CD8-positive, alpha-beta memory T cell (primary cell): ENCODE measurements at places on chromosomes 2 and 18.
A peak's percentile ranks its signal among the peaks of the same experiment; 100 is the strongest.

GRCh38 chr2:207258263-207258991 lies 92.7 kb upstream of the KLF7 start:
- DNase-seq: no peak
- no peaks in the 10 kb centered on the region for H3K27me3 ChIP-seq
- no peaks in the 10 kb centered on the region for H3K36me3 ChIP-seq
- no peak overlapping the region for H3K27ac ChIP-seq
- no peak overlapping the region for H3K4me3 ChIP-seq
- H3K4me1 ChIP-seq: no peaks in the 10 kb centered on the region

DNA sequence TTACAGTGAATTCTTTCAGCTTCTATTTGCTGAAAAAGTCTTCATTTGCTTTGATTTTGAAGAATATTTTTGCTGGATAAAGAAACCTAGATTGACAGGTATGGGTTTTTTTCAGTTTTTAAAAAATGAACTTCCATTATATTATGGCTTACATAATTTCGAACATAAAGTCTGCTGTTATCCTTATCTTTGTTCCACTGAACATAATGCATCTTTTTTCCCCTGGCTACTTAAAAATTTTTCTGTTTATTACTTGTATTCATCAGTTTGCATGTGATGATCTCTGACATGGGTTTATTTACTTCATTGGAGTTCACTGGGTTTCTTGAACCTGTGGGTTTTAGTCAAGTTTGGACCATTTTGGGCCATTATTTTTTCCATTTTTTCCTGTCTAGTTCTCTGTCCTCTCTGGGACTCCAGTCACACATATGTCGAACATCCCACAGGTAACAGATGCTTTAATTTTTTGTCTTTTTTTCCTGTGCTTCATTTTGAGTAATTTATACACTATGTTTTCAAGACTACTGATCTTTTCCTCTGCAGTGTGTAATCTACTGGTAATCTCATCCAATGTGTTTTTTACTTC lies 33.1 kb downstream of the SEC11C start:
- no peaks in the 10 kb centered on the region for H3K4me1 ChIP-seq
- H3K4me3 ChIP-seq: no peak overlapping the region
- no peaks in the 10 kb centered on the region for H3K36me3 ChIP-seq
- DNase-seq: no peak
- H3K27ac ChIP-seq: no peak overlapping the region
- no peaks in the 10 kb centered on the region for H3K27me3 ChIP-seq

- H3K4me1 ChIP-seq: peaks cover 7% of the 10 kb centered on the region
- no peak overlapping the region for H3K27ac ChIP-seq
- H3K27me3 ChIP-seq: no peaks in the 10 kb centered on the region
Measured at GRCh38 chr18:13290856-13291271, 72.3 kb downstream of the LDLRAD4 start.

- DNase-seq: no peak
- H3K27me3 ChIP-seq: no peaks in the 10 kb centered on the region
- H3K4me3 ChIP-seq: no peak overlapping the region
- no peak overlapping the region for H3K27ac ChIP-seq
- no peaks in the 10 kb centered on the region for H3K36me3 ChIP-seq
- peaks cover 40% of the 10 kb centered on the region for H3K4me1 ChIP-seq
Measured at GRCh38 chr2:234147335-234147861, 96.9 kb downstream of the SPP2 start.

DNA sequence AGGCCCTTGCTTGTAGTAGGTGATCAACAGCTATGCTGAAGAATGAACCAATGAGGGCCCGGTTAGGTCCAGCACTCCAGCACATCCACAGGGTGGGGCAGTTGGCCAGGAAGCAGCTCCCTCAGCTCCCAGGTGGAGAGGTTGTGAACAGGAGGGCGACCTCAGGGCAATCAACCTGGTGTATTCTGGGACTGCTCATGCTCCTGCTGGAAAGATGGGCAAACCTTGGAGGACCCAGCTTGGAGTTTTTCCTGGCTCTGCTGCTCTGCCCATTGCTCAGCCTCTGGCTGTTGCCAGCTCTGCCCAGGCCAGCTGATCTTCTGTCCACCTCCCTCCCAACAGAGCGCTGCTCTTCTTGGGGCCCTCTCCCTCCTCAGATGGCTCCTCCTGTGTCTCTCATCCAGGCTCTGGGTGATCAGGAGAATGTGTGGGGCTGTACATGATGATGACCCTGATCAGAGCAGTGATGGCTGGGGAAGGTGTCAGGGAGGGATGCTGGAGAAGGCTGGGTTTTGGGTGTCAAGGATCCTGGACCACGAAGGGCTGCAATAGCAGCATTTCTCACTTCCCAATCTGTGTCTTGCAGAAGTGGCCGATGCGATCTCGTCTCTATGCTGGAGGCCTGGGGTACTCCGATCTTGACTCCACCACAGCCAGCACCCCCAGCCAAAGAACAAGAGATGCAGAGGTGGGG lies 3.4 kb downstream of the TCF23 start:
- H3K4me1 ChIP-seq: no peaks in the 10 kb centered on the region
- no peaks in the 10 kb centered on the region for H3K36me3 ChIP-seq
- no peak for DNase-seq
- no peak overlapping the region for H3K27ac ChIP-seq
- no peak overlapping the region for H3K4me3 ChIP-seq
- H3K27me3 ChIP-seq: no peaks in the 10 kb centered on the region

DNA sequence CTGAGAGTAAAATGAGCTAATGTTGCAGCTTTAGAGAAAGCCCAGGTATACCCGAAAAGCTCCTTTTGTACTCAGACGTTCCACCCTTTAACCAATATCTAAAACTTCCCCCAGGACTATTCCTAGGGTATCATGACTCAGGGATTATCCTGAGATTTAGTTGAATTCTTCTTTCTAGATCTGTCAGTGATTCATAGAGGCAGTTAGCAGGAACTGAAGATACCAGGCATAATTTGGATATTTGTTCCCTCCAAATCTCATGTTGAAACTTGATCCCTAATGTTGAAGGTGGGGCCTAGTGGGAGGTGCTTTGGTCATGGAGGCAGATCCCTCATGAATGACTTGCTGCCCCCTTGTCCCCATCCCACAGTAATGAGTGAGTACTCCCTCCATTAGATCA lies 161.2 kb upstream of the LRP1B start:
- no peaks in the 10 kb centered on the region for H3K36me3 ChIP-seq
- no peaks in the 10 kb centered on the region for H3K27me3 ChIP-seq
- no peak overlapping the region for H3K27ac ChIP-seq
- no peak overlapping the region for H3K4me3 ChIP-seq

DNA sequence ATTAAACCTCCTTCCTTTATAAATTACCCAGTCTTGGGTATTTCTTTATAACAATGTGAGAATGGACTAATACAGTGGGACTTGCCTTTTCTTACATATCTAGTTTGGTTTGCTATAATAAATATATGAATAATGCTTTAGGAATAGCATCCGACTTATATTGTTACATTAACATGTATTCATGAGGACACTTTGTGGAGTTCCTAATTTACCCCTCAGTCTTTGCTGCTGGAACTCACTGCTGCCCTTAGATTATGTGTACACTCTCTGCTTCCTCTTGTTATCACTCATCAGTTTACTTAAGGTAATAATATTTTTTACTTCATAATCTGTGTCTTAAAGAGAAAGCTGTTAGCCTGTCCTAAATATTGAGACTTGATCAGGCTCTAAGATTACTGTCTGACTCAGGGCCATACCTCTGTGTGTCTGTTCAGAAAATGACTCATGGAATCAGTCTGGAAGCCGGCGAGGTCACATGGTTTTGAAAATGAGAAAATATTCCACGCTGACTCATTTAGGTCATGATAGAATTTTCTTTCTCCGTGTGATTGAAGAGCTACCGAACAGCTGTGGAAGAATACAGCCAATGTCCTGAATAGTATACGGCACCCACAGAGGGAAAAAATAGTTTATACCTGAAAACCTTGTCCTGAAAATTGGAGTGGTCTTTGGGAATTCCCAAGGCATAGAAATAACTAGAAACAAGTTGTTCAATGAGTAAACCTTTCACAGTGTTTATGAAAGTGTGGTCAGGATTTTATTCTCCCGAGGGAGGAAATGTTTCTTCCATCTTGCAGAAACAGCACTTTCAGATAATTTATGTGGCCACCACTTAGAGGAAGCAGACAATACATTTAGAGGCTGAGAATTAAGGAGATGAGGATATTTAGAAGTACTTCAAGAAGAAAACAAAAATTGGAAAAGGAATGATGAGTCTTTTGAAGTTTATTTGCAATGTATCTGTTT lies 156.4 kb downstream of the DSEL start:
- no peaks in the 10 kb centered on the region for H3K36me3 ChIP-seq
- H3K4me1 ChIP-seq: no peaks in the 10 kb centered on the region
- no peak overlapping the region for H3K4me3 ChIP-seq
- H3K27me3 ChIP-seq: no peaks in the 10 kb centered on the region
- no peak overlapping the region for H3K27ac ChIP-seq
- no peak for DNase-seq

- no peak for DNase-seq
- H3K4me1 ChIP-seq: no peaks in the 10 kb centered on the region
- no peaks in the 10 kb centered on the region for H3K36me3 ChIP-seq
Measured at GRCh38 chr2:114175507-114175906, 266.9 kb upstream of the DPP10 start.

- no peaks in the 10 kb centered on the region for H3K36me3 ChIP-seq
- no peak overlapping the region for H3K4me3 ChIP-seq
- H3K27me3 ChIP-seq: no peaks in the 10 kb centered on the region
- H3K27ac ChIP-seq: no peak overlapping the region
Measured at GRCh38 chr18:8005870-8006569, 438.9 kb downstream of the PTPRM start.

DNA sequence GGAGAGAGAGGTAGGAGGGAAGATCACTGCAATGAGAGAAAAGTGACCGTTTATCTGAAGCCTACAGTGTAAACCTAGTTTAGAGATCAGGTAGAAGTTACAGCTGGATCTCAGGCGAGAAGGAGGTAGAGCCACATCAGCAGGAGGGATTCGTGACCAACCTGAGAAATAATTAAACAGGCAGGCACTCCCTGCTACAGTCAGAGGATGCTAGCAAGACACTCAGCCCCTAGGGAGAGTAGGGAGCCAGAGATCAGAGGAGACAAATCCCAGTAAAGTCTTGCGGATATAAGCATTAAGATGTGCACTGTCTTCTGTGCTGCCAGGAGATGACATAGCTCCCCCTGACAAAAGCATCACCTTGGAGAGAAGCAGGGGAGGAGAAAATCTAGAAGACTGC lies 629.1 kb upstream of the SLC39A10 start:
- no peaks in the 10 kb centered on the region for H3K4me1 ChIP-seq
- H3K27ac ChIP-seq: no peak overlapping the region
- no peak overlapping the region for H3K4me3 ChIP-seq
- H3K36me3 ChIP-seq: no peaks in the 10 kb centered on the region
- H3K27me3 ChIP-seq: no peaks in the 10 kb centered on the region

DNA sequence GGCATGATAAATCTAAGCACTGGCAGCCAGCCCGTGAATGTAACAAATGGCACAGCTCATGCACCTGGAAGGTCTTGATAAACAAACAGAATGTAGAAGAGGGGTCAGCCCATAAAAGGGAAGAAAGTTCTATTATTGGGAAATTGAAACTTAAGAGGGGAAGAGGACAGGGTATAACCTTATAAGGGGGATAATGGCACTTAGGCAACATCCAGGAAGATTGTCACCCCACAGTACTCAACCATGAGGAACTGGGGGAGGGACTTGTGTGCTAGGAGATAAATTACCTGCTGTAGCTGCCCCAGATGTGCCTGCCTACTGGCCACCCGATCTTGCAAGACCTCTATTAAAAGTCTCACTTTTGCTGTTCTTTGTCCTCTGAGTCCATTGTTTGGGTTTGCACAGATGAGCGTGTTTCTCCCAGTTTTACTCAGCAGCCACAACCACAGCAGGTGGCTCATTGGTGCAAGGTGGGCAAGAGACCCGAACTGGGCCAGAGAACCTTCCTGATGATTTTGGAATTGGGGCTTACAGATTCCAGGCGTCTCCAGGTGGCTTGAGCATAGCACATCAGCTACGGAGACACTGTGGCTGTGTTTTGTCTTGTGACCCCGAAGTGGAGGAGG lies 79.0 kb upstream of the TAF1B start:
- H3K27me3 ChIP-seq: no peaks in the 10 kb centered on the region
- no peaks in the 10 kb centered on the region for H3K36me3 ChIP-seq
- no peak overlapping the region for H3K4me3 ChIP-seq
- peaks cover 12% of the 10 kb centered on the region for H3K4me1 ChIP-seq

- no peak for DNase-seq
- H3K4me3 ChIP-seq: no peak overlapping the region
- H3K27ac ChIP-seq: no peak overlapping the region
- H3K27me3 ChIP-seq: no peaks in the 10 kb centered on the region
- no peaks in the 10 kb centered on the region for H3K36me3 ChIP-seq
Measured at GRCh38 chr2:65050931-65051330, 5.3 kb upstream of the CEP68 start.

GRCh38 chr2:49000695-49001094 lies 153.6 kb downstream of the FSHR start:
- no peaks in the 10 kb centered on the region for H3K27me3 ChIP-seq
- DNase-seq: no peak
- H3K4me3 ChIP-seq: no peak overlapping the region
- H3K36me3 ChIP-seq: no peaks in the 10 kb centered on the region
- no peak overlapping the region for H3K27ac ChIP-seq
- no peaks in the 10 kb centered on the region for H3K4me1 ChIP-seq

GRCh38 chr2:68749345-68749744 lies 14.7 kb downstream of the ARHGAP25 start:
- no peak for DNase-seq
- no peaks in the 10 kb centered on the region for H3K27me3 ChIP-seq
- peaks cover 91% of the 10 kb centered on the region for H3K4me1 ChIP-seq
- H3K4me3 ChIP-seq: no peak overlapping the region
- no peak overlapping the region for H3K27ac ChIP-seq

DNA sequence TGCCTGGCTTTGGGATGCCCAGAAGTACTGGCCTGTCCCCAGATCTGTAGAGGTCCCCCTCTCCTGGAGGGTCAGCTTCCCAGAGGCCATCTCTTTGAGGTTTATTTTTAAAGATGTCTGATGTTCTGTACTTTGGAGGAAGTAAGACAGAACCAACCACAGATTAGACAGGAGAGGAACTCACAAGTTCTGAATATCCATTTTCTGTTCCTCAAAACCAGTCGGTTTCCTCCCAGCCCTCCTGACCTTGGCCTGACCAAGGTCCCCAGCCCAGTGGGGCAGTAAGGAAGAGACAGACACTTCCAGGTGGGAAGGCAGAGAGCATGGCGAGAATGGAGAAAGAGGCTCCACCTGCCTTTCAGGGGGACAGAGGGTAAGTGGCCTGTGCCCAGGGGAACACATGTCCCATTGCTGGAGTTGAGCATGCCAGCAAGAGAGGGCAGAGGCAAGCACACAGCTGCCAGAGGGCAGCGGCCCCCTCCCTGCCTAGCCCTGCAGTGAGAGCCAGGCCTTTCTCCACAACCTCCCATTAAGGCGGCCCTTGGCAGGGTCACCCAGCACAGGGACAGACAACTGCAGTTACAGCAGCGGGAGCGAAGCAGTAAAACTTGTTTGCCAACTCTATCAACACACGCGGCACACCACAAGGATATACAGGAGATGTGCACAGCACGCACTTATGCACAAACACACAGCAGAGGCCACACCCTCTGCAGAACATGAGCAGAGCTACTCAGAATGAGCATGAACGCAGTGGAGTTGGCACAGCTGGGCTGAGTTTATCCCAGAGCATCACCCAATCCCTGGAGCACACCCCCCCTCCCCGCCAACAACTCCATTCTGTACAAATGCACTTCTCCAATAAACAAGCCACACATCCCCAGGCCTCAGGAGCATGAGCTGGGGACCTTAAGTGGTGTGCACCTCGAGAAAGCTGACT lies 18.5 kb upstream of the SEMA4C start:
- peak overlapping the region; percentile 16 for H3K27ac ChIP-seq
- H3K36me3 ChIP-seq: no peaks in the 10 kb centered on the region
- H3K27me3 ChIP-seq: no peaks in the 10 kb centered on the region
- H3K4me3 ChIP-seq: no peak overlapping the region
- no peak for DNase-seq
